ENCODE measurements at places on chromosomes 13 and 19. TPM values are rescaled to one million over a fixed set of nuclear protein-coding genes. Genes with fewer than 3 reads are reported as not detected.
A peak's percentile ranks its signal among the peaks of the same experiment; 100 is the strongest.

CEBPG gene
- 24.6 TPM for total RNA-seq

B3GLCT gene
- total RNA-seq = 14.6 TPM

FGF14 gene
- total RNA-seq = not detected

F2RL3 gene
- total RNA-seq = 1.2 TPM

MAST1 gene
- total RNA-seq = 0.13 TPM

- DNase-seq = no peak
These were observed 56.6 kb downstream of the COG3 start for GRCh38 chr13:45521297-45521696.

GRCh38 chr13:99809496-99809895 is 162.1 kb downstream of the ZIC5 start:
- no peak for DNase-seq

DNA sequence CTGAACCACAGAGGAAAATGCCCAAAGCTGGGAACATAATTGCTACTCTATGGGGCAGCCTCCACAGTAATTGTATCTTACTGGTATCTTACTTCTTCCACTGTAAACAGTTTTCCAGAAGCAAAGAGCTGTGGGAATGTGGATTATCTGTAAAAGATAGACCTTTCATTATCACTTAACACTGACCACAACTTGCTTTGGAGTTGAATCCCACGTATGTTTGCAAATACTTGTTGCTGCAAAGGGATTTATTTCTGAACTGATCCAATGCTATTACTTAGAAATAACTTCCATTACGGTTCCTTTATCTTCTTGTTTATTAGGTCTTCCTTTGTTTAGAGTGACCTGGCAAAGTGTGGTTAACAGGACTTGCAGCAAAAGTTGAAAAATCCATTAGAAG is 218.1 kb downstream of the KCTD12 start:
- DNase-seq = peak; percentile 14

DNA sequence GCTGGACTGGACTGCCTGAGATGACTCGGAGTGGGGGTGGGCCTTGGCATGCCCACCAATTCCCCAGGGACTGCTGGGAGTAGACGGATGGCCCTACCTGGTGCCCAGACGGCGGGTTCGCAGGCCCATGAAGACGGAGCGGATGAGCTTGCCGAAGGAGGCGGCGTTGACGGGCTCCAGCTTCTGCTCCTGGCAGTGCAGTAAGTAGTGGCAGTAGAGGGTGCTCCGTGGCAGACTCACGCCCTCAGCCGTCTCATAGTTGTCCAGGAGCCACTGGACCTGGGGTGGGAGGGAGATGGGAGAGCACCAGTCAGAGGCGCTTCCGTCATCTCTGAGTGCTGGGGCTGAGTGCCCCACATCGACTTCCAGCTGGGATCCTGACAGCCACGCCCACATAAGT is 17.6 kb downstream of the DCAF15 start:
- DNase-seq = no peak

DNA sequence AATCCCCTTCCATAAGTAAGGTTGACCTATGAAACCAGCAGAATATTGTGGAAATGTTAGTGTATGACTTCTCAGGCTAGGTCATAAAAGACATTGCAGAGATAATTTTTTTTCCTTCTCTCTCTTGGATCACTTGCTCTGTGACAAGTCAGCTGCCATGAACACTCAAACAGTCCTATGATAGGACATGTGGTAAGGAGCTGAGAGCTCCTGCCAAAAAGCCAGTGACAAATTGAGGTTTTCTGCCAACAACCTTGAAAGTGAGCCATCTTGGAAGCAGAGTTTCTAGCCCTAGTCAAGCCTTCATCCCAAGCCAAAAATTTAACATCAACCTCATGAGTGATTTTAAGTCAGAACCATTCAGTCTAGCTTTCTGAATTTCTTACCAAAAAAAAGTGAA is 270.9 kb upstream of the NBEA start:
- DNase-seq = no peak

DNA sequence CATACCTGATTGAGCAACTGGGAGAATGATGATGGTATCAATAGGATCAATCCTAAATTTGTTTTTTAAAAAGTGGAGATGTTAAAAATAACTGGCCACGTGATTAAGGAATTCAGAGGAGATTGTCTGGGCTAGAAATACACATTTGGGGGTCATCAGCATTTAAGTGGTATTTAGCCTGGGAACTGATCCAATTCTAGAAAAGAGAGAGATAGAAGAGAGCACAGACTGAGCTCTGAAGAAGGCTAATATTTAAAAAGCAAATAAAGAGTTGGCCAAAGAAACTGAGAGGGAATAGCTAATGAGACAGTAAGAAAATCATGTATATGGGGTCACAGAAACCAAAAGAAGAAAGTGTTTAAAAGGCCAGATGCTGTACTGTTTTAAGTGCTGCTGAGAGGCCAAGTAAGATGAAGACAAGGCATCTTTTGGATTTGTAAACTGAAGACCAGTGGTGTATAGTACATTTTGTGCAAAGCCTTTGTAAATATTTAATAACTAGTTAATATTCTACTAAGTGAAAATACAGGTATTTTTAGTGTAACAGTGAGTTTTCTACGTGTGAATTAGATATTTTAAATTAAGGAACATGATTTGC is 40.2 kb downstream of the UBL3 start:
- DNase-seq = no peak

DNA sequence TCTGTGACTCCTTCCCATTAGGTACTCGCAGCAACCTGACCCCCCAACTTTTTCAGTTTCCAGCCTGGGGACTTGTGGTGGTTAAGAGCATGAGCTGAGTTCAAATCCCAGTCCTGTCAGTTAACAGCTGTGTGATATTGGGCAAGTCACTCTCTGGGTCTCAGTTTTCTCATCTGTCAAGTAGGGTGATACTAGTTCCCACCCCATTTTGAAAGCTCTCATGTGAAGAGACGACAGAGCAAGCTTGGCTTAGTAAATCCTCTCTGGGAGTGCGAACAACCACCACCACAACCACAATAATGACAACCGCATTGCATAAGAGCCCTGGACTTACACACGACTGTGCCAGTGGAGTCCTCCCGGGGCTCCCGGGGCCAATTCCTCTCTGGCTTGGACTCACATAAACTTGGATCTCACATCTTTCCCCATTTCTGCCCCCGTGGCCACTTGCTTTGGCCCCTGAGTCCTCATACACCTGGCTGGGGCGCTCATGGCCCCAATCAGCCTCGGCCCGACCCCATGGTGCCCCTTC is 454 bp downstream of the BLVRB start:
- no peak for DNase-seq

GRCh38 chr13:114112826-114113322 is 19.5 kb downstream of the RASA3 start:
- no peak for DNase-seq

Data from endothelial cell of umbilical vein (primary cell).